Endothelial cell of umbilical vein (primary cell): ENCODE measurements at places on chromosomes 3 and 15. TPM values are rescaled to one million over a fixed set of nuclear protein-coding genes. Genes with fewer than 3 reads are reported as not detected.

DNA sequence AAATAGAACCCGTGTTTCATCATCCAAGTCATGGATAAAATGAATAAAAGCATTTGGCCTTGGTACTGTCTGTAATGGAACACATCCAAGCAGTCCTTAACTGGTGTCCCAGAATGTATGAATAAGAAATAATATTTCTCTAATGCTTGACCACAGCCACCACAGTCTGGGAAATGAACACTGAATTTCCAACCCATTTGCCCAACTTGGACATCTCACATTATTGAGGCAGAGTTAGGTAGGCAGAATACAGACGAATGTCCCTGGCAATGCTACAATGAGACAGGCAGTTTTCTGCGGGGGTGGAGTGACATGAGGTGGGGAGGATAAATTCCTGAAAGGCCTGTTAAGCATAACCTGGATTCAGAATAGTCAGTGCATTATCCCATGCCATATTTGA lies 245.7 kb downstream of the ZIC1 start:
- no peak for DNase-seq

Gene GOLGA8R
- 2.0 and 2.2 TPM in 2 replicates for total RNA-seq

DNA sequence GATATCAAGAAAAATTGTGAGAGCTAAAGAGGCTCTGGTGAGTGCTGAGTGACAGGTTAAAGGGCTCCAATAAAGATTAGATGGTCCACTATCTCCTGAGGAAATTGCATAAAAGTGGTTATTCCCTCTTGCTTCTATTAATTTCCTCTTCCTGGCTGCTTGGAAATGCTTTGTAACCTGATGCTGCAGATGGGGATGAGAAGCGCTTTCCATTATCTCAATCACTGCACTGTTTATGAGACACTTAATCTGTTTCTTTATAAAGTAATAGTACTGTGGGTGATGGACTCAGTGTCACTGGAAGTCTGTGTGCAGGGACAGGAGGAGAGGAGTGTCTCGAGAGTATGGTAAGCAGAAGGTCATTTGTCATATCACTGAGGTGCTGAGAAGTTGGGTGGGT lies 305.3 kb downstream of the EPHB1 start:
- DNase-seq = no peak

Gene FSD2
- not detected in 2 replicates for total RNA-seq

Gene DMXL2
- total RNA-seq = 9.7 and 10.8 TPM in 2 replicates

DNA sequence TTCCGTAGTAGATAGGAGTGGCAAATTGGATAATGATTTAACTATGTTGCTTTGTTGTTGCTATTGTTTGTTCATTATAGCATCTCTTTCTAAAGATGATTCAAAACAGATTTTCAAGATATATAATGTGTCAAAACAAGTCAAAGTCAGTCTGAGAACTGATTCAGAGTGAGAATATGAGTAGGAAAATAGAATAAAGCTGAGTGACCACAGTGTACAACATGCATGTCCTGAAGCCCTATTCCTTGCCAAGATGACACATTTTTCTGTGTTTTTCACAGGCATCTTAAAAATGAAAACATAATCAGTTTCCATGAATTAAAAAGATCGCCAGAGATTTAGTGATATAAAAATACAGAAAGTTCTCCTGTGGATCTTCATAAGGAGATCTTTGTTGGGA lies 57.0 kb upstream of the THRB start:
- no peak for DNase-seq

Gene CRYGS
- 3.8 and 5.0 TPM in 2 replicates for total RNA-seq

- DNase-seq = no peak
These were observed 8.5 kb upstream of the SYNM start for GRCh38 chr15:99096173-99096893.

- DNase-seq = peak; percentile 16
These were observed 57.1 kb downstream of the SHQ1 start for GRCh38 chr3:72791161-72791560.

Gene LRRN1
- not detected in 2 replicates for total RNA-seq

DNA sequence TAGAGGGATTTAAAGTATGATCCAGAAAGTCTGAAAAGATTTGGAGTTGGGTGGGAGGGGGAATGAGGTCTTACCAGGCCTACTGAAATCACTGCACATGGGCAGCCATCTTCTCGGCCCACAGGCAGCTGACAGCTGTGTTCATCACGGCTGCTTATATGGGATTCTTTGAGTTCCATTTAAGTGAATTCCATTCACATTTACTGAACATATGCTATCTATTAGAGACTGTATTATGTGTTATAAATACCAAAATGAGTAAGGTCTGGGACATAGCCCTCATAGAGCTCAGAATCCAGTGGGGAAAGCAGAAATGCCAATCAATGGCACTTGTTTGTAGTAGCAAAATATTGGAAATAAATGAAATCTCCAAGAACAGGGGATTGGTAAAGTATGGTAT lies 91.1 kb downstream of the TRIM42 start:
- DNase-seq = no peak

Gene ACOX2
- 1.5 and 2.1 TPM in 2 replicates for total RNA-seq

GRCh38 chr3:56467108-56467507 lies 1.2 kb downstream of the ERC2 start:
- DNase-seq = peak; percentile 96

Gene OXSM
- total RNA-seq = 8.0 and 9.0 TPM in 2 replicates

DNA sequence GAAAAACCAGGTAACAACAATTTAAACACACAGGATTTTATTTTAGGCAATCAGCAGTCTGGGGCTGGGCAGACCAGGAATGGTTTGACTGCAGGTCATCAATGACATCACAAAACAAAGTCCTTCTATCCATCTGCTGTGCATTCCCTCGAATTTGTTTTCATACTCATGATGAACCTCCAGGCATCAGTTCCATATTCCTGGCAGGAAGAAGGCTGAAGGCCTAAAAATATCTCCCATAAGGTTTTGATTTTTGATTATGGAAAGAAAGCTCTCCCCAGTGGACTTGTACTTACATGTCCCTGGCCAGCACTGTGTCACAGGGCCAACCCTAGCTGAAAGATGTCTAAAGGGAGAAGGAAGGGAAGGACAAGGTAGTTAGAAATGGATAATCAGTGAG lies 107.4 kb downstream of the PEAK1 start:
- no peak for DNase-seq

Gene ALDH1A3
- 5.8 TPM in 2 replicates for total RNA-seq

- no peak for DNase-seq
These were observed 136.0 kb downstream of the VGLL4 start for GRCh38 chr3:11507719-11508118.

Gene LEKR1
- total RNA-seq = 0.21 and 0.64 TPM in 2 replicates

DNA sequence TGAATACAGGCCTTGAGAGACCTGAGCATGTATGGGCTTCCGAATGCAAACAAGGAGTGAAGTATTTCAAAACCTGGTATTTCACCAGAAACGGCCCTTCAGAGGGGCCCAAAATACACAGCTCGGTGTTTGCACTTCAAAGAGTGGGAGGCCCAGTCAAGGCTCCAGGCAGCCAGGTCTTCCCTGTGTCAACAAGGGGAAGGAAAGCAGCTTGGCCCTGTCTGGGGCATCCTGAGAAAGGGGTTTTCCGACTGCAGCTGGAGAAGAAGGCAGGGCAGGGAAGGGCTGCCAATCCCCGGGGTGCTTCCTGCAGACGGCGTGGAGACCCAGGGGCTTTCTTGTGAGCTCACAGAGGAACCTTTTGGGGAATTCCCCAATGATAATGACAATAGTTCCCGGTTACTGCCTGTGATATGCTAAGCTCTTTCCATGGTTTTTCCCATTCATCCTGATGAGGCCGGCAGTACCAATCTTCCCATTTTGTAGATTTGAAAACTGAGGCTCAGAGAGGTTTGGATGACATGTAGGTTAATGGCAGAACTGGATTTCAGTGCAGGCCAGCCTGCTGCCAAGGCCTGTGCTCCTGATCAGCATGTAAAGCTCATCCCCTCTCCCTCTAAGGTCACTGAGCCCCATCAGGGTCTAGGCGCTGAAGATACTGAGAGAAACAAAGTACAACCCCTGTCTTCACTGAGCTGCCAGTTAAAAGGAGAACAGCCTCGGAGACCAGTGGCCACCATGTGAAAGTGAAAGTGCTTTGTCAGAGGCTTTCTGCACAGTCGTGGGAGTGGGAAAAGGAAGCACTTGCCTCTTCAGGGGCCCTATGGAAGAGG lies 43.0 kb upstream of the TLE3 start:
- DNase-seq = peak; percentile 80

- no peak for DNase-seq
These were observed 62.7 kb upstream of the FAM98B start for GRCh38 chr15:38391191-38391590.

DNA sequence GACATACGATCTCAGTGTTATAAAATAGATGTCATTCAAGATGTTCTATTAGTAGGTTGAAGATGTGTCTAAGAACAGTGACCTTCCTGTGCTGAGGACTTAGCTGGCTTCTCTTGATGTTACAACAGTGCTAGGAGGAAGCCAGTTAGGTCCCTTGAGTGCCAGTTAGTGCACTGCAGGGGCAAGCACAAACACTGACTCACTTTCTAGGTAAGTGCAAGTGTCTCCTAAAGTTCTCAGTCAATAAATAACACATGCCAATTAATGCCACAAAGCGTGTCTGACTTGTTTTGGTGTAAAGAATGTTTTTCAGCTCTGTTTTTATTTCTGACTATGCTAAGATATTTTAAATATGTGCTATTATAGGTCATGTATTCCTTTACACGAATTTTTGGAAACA lies 211.8 kb downstream of the NAALADL2 start:
- no peak for DNase-seq

Gene PLXNB1
- total RNA-seq = 43.0 and 43.1 TPM in 2 replicates

GRCh38 chr3:122564155-122564912 lies at the start of the genes DTX3L and PARP9:
DTX3L (plus strand) TSS chr3:122564338; CDS start chr3:122564427, 89 bp downstream.
PARP9 (minus strand) TSS chr3:122564300; CDS start chr3:122559620, 4,680 bp downstream.
- DNase-seq = peak; percentile 77

DNA sequence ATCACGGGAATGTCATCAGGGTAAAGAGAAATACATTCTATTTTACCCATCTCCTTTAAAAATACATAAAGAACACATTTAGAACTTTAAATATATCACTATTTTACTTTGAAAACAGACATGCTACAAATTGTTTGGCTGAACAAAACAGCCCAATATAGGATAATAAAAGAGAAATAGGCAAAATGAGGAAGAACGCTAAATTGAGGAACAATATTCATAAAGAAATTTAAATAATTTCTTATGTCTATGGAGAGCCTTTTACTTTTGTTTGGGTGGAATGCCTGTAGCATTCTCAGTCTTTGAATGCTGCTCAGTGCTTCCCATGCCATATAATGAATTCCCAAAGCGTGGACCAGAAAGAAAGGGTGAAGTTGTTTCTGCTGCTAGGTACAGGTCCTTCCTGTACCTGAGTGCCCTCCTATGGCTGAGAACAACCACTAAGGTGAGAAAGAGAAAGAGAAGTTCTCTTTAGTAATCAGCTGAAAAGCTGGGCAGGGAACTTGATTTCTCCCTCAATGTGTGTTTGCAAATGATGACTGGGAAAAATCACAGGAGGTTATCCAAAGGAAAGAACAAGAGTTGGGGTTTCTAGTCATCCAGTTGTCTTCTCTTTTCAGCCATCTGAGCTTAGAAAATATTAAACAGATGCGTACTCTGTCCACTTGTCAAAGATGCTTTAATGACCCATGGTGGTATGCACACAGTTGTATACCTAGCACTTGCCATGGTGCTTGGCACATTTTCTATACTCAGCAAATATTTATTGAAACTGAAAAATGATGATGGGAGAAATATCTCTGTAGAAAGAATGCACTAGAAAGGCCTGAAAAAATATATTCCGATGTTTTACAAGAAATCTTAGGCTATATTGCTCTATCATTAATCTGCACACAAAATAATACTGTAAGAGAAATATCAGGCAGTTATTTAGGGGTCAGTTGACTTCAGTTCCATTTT lies 404.6 kb downstream of the TIGIT start:
- no peak for DNase-seq

- DNase-seq = peak; percentile 50
These were observed 203.4 kb upstream of the CGNL1 start for GRCh38 chr15:57172925-57173324.

Gene TMOD2
- 2.5 and 2.7 TPM in 2 replicates for total RNA-seq

GRCh38 chr3:105348307-105348706 lies 18.4 kb upstream of the ALCAM start:
- DNase-seq = no peak

DNA sequence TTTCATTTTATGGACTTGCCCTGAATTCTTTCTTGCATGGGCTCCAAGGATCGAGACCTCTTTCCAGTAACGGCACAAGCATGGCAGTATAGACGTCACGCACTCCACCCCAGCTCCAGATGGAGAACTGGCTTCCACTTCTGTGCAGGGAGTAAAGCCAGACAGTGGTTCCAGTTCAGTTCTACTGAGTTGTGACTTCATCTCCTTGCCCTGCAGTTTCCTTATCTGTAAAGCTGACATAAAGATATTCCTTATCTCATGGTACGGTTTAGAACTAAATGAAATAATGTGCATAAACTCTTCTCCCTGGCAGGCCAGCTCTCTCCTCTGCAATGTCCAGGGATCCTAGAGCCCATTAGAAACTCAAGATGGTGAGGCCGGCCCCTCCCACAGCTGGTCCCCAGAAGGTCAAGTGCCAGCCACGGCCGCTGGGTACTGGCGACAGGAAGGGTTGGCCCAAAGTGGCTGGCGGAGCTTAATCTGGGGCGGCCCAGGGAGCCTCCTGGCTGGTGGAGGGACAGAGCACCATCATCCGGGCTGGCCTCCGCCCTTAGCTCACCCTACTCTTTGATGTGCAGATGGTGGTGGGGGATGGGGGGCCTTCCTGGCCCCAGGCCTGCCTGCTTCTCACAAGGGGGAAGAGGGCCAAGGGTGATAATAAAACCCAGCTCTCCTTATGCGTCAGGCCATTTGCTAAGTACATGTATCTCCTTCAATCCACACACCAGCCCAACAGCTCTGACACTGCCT lies 7.2 kb downstream of the MESP2 start:
- DNase-seq = no peak

- DNase-seq = peak; percentile 57
These were observed at the start of gene PDE8A for GRCh38 chr15:84981711-84982300. PDE8A (plus strand) TSS chr15:84981856; CDS start chr15:84982163, 307 bp downstream.

- no peak for DNase-seq
These were observed 102.4 kb downstream of the ETFA start for GRCh38 chr15:76208786-76209424.

Gene AGBL1
- total RNA-seq = not detected in 2 replicates

Gene FOXB1
- not detected in 2 replicates for total RNA-seq

Gene FOXL2NB
- not detected in 2 replicates for total RNA-seq

- no peak for DNase-seq
These were observed 38.5 kb upstream of the LIPC start for GRCh38 chr15:58393241-58393662.

DNA sequence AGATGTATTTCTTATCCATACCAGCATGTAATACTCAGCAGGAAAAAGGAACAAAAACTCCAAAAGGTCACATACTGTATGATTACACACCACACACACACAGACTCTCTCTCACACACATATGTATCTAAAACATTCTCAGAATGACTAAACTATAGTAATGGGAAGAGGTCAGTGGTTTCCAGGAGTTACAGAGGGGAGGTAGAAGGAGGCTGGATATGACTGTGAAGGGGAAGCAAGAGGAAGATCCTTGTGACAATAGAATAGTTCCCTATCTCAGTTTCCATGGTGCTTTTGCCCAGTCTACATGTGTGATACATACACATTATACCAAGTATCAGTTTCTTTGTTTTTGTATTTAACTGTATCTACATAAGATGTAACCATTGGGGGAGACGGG lies 190.1 kb downstream of the IL5RA start:
- no peak for DNase-seq
